ENCODE measurements at places on chromosomes 7 and 10. TPM values are rescaled to one million over a fixed set of nuclear protein-coding genes. Genes with fewer than 3 reads are reported as not detected.

SCART1 gene
- polyA plus RNA-seq: 1.9 TPM

PKD2L1 gene
- 0.81 TPM for polyA plus RNA-seq

PIK3AP1 gene
- 2.1 TPM for polyA plus RNA-seq

GIMAP2 gene
- 7.3 TPM for polyA plus RNA-seq

VPS37D gene
- 29.2 TPM for polyA plus RNA-seq

EPO gene
- 0.44 TPM for polyA plus RNA-seq

LRRC17 gene
- polyA plus RNA-seq: 65.1 TPM

COL17A1 gene
- polyA plus RNA-seq: 0.35 TPM

GOLGA7B gene
- 40.0 TPM for polyA plus RNA-seq

KNDC1 gene
- polyA plus RNA-seq: 35.8 TPM

SPDYE5 gene
- polyA plus RNA-seq: 10.2 TPM

SKIDA1 gene
- 4.9 TPM for polyA plus RNA-seq

INA gene
- 322 TPM for polyA plus RNA-seq

TAC1 gene
- 90.5 TPM for polyA plus RNA-seq

ASIC3 gene
- polyA plus RNA-seq: 15.5 TPM

RAMP3 gene
- polyA plus RNA-seq: 12.4 TPM

Measured in spinal cord (tissue), 10 donors.